Stromal cell of bone marrow (primary cell): ENCODE measurements at places on chromosomes 4 and X.

DNA sequence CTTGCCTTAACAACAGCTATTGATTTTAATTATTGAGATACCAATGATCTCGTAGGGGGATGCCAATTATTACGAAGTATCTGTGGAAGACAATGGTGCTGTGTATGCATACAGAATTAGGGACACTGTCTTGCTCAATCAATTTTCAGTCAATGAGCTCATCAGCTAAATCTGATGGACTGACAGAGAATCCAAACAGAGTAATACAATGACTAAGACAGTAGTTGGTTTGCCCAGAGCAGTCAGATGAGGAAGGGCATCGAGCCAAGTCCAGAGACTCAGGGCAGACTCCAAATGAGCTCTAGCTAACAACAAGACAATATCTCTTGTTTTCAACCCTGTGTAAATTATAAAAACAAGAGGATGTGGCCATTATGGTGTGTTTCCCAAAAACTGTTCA is 14.7 kb upstream of the GSX2 start:
- peak; percentile 94 for DNase-seq

GRCh38 chrX:34437586-34437985 is 219.5 kb downstream of the TMEM47 start:
- DNase-seq, result no peak

DNA sequence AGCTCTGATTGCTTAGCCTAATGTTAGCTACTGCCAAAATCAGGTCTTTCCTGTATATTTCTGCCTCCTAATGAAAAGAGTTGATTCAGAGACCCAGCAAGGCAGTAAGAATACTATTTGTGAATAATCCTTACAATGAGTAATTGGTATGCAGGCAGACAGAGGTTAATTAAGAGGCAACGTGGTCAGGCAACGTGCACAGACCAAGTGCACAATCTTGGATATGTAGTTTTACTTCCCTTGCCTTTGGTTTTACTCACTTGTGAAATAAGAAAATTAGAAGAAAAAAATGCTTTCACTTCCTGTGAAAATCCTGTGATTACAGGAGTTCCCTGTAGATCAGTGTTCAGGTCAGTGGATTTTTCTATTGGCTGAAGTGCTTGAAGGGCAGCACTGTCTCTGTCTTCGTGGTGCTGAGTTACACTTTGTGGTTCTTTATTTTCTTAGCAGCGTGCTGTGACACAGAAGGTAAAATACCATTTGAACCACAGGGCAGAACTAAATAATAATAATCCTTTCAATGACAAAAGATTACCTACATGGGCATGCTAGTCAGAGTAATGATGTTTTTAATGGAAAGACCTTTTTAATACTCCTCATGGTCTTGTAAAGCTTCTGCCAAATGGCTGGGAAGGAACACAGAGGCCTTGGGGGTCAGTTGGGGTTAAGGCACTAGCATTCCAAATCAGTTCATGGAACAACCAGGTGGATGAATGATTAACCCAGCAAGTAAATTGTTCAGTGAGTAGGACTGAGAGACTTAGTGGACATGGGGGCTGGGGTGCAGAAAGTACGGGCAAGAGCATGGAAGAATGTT is 430.9 kb downstream of the MAPK10 start:
- no peak for DNase-seq

DNA sequence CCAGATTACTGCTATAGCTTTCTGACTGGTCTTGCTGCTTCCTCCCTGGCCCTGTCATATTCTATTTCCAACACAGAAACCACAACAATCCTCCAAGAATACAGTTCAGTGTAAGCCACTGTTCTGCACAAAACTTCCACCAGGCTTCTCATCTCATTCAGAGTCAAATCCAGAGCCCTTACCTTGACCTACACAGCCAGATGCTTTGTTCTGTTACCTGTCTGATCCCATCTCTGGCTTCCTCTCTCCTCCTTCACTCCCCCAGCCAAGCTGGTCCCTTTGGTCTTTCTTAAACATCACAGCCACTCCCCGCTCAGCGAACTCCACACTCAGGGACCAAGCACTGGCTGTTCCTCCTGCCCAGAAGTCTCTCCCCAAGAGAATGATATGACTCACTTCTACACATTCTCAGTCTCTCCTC is 84.8 kb upstream of the BMP2K start:
- peak; percentile 13 for DNase-seq

DNA sequence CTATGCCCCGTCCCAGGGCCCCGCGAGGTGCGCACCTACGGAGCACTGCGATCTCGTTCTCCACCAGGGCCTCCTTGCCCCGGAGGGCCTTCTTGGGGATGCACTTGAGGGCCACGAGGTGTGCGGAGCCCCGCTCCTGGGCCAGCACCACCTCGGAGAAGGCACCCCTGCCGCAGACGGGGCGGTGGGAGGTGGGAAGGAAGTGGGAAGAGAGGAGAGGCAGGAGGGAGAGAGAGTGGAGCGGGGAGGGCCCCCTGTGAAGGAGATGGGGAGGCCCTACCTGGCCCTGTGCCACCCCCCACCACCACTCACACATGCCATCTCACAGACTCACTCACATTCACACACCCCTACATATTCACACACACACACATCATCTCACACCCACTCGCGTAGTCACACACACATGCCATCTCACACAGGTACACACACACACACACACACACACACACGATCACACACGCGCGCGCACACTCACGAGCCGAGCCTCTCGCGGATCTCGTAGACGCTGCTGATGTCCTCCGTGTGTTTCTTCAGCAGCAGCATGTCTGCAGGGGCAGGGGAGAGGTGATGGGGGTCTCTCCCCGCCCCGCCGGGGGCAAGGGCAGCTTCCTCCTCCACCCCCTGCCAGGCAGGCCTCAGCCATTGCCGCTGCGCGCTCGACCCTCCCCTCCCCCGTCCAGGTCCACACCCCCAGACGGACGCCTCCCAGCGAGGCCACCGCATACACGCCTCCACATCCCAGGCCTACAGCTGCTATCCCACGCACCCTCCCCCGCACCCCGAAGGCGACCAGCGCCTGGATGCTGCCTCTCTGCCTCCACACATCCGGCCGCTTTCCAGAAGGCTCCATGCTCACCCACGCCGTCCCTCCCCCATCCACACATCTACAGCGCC is 834 bp downstream of the PNCK start:
- DNase-seq, result no peak

DNA sequence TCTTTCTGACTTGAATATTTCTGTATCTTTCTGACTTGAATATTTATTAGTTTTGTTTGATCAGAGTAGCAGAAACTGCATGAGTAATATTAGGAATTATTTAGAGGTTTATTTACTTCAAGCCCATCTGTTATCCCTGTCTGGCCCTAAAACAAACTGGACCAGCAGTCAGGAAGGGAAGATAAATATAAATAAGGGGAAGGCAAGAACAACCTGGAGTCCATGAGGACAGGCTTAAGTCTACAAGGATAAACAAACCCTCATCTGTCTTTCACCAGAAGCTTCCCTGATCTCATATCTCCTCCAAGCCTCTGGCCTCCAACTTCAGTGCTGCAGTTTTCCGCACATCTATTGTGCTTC is 524.9 kb downstream of the CENPC start:
- DNase-seq, result no peak

GRCh38 chrX:37349221-37350033 is at the start of gene PRRG1:
PRRG1 (plus strand) TSS chrX:37349364; CDS start chrX:37406250, 56,886 bp downstream.
- DNase-seq, result peak; percentile 68

- no peak for DNase-seq
These were observed 235.1 kb upstream of the TAPT1 start for GRCh38 chr4:16461362-16461761.

- DNase-seq, result no peak
These were observed 46.8 kb upstream of the GC start for GRCh38 chr4:71830497-71831190.
